ENCODE measurements at places on chromosomes 13 and 19.

- no peak for DNase-seq
Observed at GRCh38 chr19:2070436-2070827, 19.4 kb upstream of the MKNK2 start.

DNA sequence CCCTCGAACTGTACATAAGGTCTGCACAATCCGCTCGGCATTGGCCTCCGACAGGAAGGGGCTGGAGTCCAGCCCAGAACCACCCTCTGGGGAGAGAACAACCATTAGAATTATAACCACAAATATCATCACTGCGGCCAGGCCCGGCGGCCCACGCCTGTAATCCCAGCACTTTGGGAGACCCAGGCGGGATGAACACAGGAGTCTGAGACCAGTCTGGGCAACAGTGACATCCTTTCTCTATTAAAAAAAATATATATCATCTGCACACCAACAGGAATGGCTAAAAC, 11.4 kb downstream of the COQ8B start:
- no peak for DNase-seq

DNA sequence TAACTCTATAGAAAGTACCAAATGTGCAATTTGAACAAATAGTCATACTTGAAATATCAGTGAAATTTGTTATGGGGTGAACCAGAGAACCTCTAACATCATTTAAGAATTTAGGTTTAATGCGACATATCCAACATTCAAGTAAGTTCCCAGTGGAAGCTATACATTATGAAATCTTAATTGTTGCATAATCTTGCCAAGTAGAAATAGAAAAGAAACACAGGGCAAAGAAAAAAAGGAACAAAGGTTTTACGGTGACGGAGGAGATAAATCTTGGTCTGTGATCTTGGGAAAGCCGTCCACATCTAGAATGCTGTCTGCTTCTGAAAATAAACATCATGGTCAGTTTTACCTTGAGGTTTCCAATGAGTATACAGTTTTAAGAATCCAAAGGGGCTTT, 445.7 kb downstream of the RFC3 start:
- DNase-seq, result no peak

DNA sequence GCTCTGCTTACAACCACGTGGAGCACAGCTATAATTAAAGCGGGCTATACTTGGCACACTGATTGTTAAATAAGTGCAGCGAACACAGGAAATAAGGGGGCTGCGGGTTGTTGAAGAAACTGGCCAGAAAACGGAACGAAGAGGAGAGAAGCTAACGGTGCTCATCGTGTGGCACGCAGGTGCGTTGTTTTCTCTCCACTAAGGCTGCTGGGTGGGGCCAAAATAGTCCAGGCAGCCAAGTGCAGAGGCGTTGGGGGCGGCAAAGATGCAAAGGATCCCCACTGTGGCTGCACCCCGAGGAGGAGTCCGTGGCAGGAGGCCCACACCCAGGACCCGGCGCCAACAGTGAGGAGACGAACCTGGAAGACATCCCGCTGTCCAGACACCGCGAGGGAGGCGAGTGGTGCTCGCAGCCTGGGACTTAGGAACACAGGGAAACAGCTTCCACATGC, 8.1 kb upstream of the ARL11 start:
- DNase-seq, result no peak

DNA sequence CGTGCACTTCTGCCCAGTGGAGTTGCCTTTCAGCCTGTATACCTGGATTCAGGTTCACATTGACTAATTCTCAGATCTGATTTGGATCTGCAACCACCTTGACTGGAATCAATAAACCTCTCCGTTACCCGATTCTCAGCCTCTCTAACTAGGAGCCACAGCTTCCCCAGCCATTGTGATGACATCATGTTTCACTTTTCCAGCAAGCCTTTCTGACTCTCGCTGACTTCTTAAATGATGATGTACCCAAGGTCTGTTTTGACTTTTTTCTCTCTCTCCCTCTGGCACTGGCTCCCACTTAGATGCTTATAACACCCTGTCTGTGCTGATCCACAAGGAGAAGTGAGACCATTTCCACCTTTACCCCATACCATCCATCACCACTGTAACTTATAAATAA, 13.5 kb upstream of the FAM124A start:
- no peak for DNase-seq

- peak; percentile 64 for DNase-seq
Observed at GRCh38 chr19:45376045-45376724, 5.8 kb upstream of the ERCC2 start.

DNA sequence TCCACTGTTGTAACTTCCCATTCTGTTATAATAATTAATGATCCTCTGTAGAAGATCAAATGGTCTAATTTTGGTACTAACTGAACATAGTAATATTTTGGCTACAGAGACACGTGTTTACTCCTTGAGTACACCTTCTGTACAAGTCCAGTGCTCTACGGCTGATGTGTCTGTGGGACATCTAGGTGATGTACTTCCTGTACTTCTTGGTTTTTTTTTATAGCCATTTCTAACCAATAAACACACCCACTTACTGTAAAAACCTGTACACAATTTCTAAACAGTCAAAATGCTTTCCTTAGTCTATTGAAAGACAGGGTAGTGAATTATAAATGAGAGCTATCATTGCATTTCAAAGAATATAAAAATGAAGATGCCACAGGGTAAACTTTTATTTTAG, 118.7 kb downstream of the RNF17 start:
- DNase-seq, result no peak

All from uterus (tissue), 4 donors.